ENCODE measurements at places on chromosomes 6 and 20.

DNA sequence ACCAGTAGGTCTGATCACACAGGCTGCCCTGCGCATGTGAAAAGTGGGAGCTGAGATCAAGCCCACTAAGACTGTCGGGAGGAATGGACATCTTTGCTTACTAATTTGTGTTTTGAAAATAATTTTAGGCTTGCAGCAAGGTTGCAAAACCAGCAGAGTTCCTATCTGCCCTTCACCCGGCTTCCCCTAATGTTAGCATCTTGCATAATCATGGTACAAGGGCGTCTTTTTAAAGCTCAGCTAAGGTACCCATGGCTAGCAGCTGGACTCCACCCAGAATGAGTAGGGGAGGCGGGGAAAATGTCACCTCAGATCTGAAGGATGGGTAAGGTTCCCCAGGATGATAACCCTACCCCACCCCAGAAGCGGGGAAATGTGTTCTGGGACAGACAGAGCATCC lies 25.3 kb upstream of the BMP7 start:
- DNase-seq = no peak

DNA sequence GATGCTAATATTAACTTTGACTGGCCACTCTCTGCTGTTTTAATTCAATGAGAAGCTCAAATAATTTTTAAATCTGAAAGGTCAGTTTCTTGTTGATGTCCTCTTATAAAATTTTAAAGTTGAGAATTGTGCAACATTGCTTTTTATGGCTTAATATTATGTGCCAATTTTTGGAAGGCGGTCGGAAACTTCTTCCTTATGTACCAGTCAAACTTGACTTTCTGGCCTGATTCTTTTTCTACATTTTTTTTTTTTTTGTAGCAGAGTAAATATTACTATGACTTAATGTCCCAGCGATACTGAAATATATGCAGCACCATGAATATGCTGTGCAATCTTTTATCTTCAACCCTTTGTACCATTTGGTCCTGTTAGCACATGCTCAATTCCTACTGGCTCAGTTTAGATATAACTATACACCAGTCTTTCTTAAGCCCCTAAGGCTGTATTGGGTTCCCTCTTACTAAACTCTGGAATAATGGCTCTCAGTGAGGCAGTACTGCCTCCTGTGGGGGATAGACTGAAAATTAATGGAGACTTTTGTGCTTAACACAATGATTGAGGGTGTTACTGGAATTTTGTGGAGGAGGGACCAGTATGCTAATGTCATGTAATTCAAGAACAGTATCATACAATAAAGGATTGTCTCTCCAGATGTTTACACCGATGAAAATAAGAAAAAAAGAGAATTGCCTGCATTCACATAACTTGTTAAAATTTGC lies 156.4 kb upstream of the SYNCRIP start:
- DNase-seq = no peak

GRCh38 chr6:112466373-112467151 lies 119.4 kb downstream of the RFPL4B start:
- DNase-seq = no peak

DNA sequence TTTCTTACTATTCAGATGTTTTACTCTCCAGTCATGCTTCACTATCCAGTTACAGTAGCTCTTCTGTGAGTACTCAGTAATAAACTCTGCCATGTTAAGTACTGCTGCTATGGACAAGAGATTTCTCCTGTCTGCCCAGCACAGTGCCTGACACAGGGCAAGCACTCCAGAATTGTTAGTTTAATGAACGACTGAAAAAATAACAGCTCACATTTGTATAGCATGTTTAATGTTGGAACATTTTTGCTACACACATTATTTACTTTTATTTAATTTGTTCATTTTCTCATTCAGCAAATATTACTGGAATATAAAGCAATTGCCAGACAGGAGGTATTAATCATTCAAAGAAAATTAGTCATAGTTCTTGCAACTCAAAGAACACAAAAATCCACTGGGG lies 142.6 kb upstream of the HMGN3 start:
- no peak for DNase-seq

- no peak for DNase-seq
Observed at GRCh38 chr20:46951405-46951804, 56.8 kb downstream of the EYA2 start.

GRCh38 chr20:46285740-46286139 lies 22.6 kb downstream of the CDH22 start:
- no peak for DNase-seq

GRCh38 chr6:125019918-125020317 lies 57.7 kb downstream of the RNF217 start:
- DNase-seq = no peak

DNA sequence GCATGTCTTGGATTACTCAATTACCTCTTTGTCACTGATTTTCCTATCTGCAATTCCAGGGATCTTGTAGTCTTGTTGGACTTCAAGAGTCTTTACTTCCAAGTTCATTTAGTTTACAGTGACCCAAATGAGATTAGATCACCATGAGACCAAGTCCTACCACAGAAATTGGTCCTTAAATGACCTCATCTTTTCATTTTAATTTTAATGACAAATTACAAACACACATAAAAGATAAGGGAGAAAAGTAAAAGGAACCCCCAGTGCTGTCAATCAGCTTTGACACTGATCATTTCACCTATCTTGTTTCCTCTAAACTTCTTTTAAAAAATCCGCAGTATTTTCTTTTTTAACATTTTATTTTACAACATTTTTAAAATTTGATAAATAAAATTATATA lies 54.9 kb upstream of the FYN start:
- no peak for DNase-seq

DNA sequence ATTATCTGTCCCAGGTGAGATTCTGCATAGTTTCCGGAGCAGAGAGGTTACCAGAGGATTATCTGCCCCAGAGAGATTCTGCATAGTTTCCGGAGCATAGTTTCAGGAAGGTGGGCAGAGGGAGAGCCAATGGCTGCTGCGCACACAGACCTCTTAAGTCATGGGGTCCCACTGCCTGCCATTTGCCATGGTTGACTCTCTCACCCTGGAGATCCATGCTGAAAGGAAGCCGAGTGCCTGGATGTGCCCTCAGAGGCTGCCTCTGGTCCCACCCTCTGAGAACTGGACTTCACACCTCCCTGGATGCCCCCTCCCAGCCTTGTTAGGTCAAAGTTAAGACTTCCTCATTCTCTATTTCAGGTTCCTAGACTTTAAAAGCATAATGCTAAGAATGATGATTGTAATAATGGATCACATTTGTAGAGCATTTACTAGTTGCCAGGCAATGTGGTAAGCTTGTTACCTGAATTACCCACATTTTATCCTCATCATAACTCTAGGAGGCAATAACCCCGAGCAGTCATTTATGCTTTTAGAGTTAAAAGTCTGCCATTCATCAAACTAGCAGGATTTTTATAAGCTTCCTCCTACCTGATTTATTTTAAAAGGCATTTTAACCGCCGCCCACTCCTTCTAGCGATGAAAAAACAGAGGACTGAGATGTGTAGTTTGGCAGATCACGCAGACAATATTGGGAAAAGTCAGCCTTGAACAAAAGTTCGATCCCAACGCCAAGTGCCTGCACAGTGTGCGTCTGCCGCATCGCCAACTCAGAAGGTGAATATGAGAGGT lies 11.9 kb downstream of the SERPINB9 start:
- DNase-seq = no peak

- DNase-seq = no peak
Observed at GRCh38 chr6:23559587-23560343, 566.2 kb upstream of the NRSN1 start.

GRCh38 chr20:32007787-32008616 lies 2.2 kb upstream of the CCM2L start:
- DNase-seq = no peak

DNA sequence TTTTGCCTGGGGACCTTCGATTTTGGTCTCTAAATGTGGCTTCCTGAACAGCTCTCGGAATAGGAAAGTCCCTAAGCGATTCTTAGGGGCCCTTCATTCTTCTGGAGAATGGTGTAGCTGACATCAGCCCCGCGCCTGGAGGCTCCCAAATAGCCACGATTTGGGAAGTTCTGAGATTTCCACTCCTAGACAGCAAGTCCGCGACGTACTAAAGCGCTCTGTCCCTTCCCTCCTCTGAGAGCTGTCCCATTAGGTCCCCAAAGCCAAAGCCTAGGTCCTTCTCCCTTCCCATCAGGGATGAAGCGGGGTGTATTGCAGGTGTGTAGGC lies 756 bp downstream of the MOXD1 start:
- no peak for DNase-seq

DNA sequence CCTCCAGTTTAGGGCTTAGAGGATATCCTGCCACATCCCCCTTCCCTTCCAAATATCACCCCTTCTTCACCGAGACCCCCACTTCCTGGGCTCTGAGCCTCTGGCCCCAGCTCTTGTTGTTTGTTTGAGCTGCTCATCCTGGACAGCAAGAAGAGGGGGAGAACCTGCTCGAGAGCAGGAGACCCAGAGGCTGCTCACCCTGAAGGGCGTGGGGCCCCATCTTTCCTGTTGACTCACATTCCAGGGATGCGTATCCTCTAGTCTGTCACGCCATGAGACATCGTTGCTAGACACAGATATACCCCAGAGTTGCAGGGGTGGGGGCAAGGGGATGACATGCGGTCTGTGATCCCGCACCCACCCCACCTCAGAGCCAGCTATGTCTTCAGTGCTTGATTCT lies 5.7 kb upstream of the TNXB start:
- DNase-seq = no peak

DNA sequence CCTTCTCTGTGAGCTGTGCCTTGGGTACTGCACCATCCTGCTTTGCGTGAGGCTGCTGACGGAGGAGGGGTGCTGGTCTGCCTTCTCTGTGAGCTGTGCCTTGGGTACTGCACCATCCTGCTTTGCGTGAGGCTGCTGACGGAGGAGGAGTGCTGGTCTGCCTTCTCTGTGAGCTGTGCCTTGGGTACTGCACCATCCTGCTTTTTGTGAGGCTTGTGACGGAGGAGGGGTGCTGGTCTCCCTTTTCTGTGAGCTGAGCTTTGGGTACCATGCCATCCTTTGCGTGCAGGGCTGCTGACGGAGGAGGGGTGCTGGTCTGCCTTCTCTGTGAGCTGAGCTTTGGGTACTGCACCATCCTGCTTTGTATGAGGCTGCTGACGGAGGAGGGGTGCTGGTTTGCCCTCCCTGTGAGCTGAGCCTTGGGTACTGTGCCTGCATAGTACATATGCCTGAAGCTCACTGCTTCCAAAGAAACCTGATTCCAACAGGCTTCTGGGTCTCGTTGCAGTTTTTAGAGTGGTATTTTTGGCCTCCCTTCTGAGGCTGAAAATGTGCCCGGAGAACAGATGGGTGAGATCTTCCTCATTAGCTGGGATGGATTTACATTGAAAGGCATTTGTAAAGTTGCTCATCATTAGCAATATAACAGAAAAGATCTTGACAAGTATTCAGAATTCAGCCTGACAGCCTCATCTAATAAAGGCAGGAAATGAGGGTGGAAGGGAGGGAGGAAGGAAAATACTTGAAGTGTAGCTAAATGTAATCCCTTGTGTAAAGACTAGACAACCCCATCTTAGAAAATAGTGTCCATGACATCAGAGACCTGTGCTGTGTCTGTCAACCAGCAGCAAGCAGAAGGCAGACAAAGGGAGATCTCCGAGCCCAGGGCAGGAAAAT lies 46.8 kb upstream of the UNC93A start:
- DNase-seq = no peak
